ENCODE measurements at places on chromosomes 12 and 14.

DNA sequence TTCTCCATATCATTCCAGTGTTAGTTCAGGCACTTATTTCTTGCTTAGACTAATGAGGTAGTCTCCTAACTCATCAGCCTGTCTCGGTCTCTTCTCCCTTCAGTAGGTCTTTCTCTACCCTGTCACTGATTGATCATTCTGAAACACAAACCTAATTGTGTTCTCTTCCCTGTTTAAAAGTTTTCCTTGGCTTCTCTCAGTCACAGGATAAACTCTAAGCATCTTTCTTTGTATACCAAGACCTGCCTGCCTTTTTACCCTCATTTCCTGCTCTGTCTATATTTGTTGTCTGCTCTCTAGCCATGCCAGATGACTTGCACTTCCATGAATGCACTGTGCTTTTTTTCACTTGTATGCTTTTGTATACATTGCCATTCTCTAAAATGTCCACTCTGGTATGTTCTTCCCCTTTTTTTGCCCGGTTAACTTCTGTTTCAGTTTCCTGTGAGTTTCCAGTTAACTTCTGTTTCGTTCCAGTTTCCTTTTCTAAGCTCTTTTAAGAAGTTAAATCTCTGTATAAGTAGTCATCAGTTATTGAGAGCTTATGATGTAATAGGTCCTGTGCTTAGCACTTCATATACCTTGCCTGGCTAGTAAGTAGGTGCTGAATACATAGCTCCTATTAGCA is 12.8 kb downstream of the DIP2B start:
- DNase-seq: no peak

GRCh38 chr12:42608196-42608825 is 18.8 kb upstream of the PRICKLE1 start:
- DNase-seq: no peak

GRCh38 chr12:62898526-62898925 is 36.4 kb downstream of the PPM1H start:
- DNase-seq: no peak

- DNase-seq: no peak
Measured at GRCh38 chr12:47270782-47271664, 191.3 kb upstream of the AMIGO2 start.

DNA sequence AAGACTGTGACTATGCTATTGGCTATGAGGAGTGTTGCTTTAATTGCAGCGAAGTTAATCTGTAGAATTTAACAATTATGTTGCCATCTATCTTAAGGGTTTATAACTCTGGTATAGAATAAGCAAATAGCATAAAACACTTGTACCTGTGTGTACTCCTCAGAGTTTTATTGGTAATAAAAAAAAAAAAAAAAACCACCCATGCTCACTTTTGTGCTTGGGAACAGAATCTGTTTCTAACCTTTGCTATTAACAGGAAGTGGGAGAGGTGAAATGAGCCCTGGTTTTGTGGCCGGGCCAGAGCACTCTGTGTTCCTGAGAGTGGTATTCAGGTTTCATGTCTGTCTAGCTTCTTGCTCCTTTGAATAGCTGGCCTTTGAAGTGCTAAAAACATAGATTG is 53.1 kb downstream of the PDE3A start:
- no peak for DNase-seq

DNA sequence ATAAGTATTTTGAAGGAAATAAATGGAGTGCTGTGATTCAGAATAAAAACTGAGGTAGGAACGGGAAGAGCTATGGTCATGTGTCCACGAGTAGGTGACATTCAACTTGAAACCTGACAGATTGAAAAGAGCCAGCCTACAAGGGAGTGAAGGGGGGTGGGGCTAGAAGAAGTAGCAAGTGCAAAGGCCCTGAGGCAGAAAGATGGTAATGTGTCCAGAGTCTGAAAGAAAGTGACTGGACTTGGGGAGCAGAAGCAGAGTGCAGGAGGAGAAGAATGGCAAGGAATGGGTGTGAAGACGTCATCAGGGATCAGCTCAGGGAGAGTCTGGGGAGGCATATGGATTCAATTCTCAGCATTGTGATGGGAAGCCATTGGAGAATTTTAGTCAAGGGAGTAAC is 13.7 kb downstream of the PLXNC1 start:
- no peak for DNase-seq

GRCh38 chr12:93594766-93595311 is 22.4 kb downstream of the SOCS2 start:
- no peak for DNase-seq

GRCh38 chr12:89247967-89248366 is 104.3 kb downstream of the DUSP6 start:
- no peak for DNase-seq

DNA sequence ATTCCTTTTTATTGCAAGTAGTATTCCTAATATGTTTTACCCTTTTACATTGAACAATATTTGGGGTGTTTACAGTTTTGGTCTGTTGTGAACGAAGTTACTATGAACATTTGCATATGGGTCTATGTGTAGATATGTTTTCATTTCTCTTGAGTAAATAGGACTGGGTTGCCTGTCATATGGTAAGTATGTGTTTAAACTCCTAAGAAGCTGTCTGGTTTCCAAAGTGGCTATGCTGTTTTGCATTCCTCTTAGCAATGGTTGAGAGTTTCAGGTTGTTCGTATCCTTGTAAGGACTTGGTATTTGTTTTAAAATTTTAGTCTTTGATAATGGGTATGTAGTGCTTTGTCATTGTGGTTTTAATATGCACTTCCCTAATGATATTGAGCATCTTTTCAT is 6.3 kb downstream of the METAP2 start:
- no peak for DNase-seq

- no peak for DNase-seq
Measured at GRCh38 chr12:71900091-71900490, 38.6 kb upstream of the TPH2 start.

DNA sequence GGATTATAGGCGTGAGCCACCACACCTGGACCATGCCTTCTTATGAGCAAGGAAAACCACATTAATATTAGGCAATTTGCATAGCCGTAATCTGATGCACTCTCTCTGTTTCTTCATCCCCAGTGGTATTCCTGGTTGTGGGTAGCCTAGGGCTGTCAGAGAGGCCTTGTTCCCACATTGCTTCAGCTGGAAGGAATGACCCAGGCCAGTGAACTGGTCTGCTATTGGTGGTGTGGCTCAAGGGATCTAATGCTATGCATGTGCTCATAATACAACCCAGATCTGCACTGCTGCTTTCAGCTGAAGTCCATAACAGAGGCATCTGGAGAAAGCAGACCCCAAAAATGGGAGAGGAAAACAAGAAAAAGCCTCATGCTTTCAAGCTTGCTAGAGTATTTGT is 33.1 kb upstream of the G2E3 start:
- DNase-seq: no peak

- no peak for DNase-seq
Measured at GRCh38 chr12:110856542-110856941, 9.8 kb downstream of the CCDC63 start.

DNA sequence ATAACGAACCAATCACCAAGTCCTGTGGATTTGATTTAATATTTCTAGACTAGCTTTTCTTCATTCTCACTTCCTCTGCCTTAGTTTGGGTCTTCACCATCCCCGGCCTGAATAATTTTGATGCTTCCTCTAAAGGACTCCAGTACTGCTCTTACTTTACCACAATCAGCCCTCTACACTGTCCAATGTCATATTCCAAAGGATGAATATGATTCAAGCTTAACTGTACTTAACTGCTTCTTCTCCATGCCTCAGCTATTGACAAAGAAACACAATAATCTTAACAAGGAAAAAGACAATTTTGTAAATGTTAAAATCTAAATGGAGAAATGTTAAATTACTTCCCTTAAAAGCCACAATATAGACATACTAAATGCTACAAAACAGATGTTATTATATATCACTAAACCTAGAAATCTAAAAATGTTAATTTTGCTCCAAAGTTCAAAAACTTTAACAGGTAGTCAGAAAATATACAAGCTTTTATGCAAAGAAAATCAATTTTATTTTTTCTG is 70.2 kb downstream of the STXBP6 start:
- no peak for DNase-seq

GRCh38 chr14:31560759-31561154 is 447 bp upstream of the NUBPL start:
- no peak for DNase-seq

- DNase-seq: no peak
Measured at GRCh38 chr14:70988452-70988851, 81.2 kb downstream of the PCNX1 start.

- DNase-seq: no peak
Measured at GRCh38 chr14:75888945-75889344, 92.8 kb downstream of the TGFB3 start.

GRCh38 chr14:63905370-63905769 is 52.6 kb downstream of the SYNE2 start:
- no peak for DNase-seq

- no peak for DNase-seq
Measured at GRCh38 chr12:97414855-97415254, 47.7 kb upstream of the RMST start.
